Hematopoietic multipotent progenitor cell treated with erythropoietin and hydrocortisone succinate and interleukin-3 and kit ligand, for 15 days (in vitro differentiated cells): ENCODE measurements at places on chromosomes 6 and 20.
A peak's percentile ranks its signal among the peaks of the same experiment; 100 is the strongest.

DNA sequence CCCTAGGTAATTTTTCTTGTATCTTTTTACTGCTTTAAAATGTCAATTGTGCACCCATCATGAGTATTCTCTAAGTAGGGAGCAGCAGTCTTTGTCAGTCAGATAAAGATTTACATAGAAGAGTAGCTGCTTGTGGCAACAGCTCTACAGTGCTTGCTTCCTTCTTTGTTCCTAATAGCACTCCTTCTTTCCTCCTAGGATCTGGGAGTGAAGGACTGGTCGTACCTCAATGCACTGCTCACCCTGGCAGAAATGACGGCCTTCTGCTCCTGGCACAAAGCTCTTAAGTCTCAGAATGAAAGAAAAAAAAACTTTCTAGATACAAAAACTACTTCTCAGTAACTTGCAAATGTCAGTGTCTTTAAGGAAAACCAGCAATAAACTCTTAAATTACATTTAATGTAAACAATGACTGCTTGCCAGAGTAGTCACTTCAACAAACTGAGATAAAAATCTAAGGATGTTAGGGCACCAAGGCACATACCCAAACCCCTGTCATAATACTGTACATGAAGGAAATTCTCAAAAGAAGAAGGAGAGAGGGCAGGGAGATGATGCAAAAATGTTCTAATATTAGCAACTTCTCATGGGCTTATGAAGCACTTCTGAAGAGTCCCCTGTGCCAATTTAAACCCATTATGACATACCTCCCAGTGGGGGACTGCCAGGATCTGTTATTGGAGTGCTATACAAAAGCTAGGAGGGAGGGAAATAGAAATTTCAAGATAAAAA lies 34.0 kb downstream of the NCOA6 start:
- DNase-seq: no peak

DNA sequence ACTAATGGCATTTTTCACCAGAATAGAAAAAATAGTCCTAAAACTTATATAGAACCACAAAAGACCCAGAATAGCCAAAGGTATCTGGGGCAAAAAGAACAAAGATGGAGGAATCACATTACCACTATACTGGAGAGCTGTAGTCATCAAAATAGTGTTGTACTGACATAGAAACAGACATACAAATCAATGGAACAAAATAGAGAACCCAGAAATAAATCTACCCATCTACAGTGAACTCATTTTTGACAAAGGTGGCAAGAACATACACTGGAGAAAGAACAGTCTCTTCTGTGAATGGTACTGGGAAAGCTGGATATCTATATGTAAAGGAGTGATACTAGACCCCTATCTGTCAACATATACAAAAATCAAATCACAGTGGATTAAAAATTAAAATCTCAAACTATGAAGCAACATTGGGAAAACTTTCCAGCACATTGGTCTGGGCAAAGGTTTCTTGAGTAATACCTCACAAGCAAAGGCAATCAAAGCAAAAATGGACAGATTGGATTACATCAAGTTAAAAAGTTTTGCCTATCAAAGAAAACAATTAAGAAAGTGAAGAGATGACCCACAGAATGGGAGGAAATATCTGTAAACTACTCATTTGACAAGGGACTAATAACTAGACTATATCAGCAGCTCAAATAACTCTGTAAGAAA lies 120.5 kb downstream of the MEI4 start:
- DNase-seq: no peak

DNA sequence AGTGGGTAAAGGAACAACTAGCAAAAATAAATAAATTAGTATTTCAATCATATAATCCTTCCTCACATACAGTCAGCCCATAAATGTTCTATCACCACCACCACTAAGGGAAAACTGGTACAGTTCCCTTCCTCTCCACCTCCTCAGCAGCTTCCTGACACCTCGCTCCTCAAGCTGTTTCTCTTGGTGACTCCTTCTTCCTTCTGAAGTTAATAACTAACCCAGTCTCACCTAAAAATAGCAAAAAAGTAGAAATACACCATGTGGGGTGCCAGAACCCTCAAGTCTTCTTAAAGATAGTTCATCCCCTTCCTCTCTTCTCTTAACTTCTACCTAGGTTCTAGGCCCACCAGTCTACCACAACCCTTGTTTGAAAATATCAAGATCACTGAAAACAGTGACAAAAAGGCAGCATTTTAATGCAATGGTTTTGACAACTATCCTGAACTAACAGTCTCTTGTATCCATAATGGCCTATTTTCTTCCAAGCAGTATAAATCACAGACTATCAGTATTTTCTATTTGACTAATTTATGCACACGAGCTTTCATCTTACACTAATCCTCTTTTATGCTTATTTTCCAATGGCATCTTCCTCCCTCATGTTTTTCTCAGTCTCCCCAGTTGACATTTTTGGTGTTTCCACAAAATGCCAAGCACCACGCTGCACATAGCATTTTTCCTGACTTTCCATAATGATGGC lies 85.5 kb downstream of the KHDC1L start:
- DNase-seq: no peak

- peak; percentile 50 for DNase-seq
Measured at GRCh38 chr20:51624157-51624731, 81.7 kb upstream of the NFATC2 start.

DNA sequence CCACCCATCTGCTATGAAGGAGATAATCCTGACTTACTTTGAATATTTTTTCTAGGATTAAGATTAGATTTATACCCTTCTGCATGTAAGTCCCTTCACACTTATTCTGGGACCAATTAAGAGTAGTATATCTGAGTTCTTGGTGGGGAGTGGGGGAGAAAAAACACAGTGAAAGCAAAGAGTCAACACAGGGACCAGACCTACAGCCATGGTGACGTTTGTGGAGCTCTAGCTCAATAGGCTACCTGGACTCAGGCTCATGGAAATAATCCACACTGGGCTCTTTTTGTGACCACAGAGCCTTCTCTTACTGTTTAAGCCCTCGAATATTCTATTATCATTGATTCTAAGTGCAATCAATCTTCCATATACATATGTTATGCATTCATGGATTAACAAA lies 491.4 kb downstream of the LMBRD1 start:
- no peak for DNase-seq

GRCh38 chr6:41229721-41230120 lies 1.6 kb downstream of the TREML4 start:
- DNase-seq: no peak

DNA sequence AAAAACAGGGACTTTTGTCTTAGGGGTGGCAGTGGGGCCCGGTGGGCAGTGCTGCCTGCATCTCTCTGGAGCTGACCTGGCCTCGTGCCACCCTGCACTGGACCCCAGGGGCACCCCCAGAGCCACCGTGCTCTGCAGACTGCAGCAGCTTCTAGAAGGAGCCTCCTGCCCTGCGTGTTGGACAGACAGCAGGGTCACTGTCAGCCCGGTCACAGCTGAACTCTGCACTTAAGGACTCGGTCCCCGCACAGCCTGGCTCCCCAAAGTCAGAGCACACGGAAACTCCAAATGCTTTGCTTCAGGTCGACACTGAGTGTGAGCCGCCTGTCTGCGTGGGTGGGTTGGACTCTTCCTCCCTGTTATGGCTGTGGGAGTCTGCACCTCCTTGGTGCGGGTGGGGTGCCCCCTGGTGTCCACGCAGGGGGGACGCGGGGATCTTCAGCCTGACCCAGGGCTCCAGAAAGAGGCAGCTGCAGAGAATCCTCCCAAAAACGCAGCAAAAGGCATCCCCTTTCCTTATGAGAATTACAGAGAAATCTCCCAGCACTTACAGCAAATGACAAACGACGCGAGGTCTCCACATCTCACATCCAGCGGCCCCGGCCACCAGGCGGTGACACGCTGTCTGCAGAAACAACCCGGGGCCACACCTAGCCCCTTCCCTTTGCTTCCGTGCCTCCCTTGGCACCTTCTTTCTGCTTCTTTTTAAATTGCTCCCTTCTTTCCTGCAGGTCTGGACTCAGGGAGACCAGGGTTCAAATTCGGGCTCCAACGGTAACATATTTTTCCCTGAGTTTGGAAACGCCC lies 36.3 kb upstream of the DACT2 start:
- peak; percentile 47 for DNase-seq

- no peak for DNase-seq
Measured at GRCh38 chr6:119533603-119534279, 184.2 kb upstream of the MAN1A1 start.

GRCh38 chr20:23668477-23668951 lies 20.3 kb downstream of the CST4 start:
- DNase-seq: peak; percentile 48

- no peak for DNase-seq
Measured at GRCh38 chr6:157974967-157975366, 6.7 kb upstream of the SYNJ2 start.

GRCh38 chr6:81614292-81614691 lies 138.2 kb downstream of the TENT5A start:
- DNase-seq: no peak

GRCh38 chr6:169472786-169473416 lies 219.3 kb upstream of the THBS2 start:
- DNase-seq: no peak

GRCh38 chr6:146670161-146670560 lies 71.4 kb downstream of the ADGB start:
- DNase-seq: no peak

DNA sequence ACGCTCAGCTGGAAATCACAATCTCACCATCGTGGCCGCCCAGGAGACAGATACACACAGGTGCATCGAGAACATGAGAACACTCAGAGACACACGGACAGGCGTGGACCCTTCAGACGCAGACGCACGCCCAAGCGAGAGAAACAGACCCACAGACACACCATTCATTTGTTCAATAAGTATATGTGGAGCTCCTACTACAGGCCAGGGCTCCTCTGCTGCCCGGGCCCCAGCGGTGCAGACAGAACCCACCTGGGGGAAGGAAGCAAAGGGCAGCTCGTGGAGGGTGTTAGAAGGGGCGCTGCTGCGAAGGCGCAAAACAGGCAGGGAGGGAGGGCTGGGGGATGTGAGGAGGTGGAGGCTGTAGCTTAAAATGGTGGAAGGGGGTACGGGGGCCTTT lies 39.2 kb downstream of the SRC start:
- DNase-seq: no peak

DNA sequence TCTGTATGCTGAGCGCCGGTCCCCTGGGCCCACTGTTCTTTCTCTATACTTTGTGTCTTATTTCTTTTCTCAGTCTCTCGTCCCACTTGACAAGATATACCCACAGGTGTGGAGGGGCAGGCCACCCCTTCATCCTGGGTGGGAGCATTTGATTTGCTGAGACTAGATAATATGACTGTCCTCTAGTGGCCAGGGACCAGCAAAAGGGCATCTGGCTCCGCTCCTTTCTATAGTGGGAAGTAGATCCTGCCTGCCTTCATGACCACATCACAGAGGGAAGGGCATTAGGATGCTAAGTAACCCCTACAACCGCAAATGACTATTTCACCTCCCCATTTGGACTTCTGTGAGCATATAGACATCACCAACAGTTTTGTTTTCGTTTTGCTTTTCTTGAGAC lies 64.5 kb downstream of the TRMT6 start:
- DNase-seq: no peak

- DNase-seq: peak; percentile 86
Measured at GRCh38 chr6:157906537-157907061, 75.1 kb upstream of the SYNJ2 start.

DNA sequence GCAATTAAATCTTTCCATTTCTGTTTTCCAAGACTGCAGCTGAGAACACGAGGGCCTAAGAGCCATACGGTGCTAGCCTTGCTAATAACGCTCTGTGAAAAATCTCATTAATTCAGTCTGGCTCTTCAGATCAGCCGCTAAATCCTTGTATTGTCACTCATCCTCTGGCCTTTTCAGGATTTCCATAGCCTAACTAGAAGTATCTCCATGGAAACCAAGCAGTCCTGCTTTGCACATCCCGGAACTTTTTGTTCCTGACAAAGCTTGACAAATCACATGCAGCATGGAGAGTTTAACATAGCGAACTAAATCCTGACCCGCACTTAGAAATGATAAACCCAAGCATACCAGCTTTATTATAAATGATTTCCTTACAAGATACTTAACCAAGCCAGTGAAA lies 383.7 kb downstream of the CD83 start:
- DNase-seq: no peak

GRCh38 chr6:43075670-43076463 lies at the start of gene PTK7:
Gene PTK7 (plus strand): TSS chr6:43076314. CDS start chr6:43076489, 175 bp downstream.
- no peak for DNase-seq

DNA sequence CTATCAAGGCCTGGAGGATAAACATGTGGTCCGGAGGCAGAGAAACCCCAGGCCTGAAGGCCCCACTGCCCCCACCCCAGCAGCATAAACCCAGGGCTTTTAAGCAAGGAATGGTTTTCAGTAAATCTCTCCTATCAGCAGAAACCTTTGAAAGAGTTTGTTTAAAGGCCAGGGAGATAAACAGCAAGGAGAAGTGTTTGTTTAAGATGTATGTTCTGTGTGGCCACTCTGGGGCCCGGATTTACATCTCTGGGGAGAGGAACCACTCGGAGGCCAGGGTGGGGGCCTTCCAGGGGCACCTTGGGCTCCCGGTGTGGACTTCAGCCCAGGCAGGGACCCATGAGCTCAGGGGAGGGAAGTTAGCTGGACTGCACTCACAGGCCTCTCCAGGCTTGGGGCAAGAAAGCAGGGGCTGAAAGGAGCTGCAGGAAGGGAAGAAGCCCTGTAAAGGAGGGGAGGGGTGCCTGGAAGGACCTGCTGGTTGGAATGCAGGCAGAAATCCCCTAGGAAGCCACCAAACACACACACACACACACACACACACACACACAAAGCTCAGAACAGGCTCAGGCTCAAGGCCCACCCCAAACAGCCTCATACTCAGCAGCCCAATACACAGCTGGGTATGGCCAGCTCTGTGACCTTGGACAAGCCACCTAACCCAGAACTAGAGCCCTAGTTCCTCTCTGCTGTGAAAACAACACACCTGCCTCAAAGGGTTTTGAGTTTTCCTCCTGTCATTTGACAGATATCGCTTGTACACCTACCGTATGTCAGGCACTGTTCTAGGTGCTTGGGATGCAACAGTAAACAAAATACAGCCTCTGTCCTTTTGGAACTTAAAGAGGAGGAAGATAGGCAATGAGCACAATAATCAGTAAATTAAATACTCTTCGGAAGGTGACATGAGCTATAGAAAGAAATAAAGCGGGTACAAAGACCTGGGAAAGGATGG lies 26.2 kb upstream of the FOXP4 start:
- no peak for DNase-seq

GRCh38 chr6:101290346-101290745 lies 103.2 kb upstream of the GRIK2 start:
- no peak for DNase-seq

DNA sequence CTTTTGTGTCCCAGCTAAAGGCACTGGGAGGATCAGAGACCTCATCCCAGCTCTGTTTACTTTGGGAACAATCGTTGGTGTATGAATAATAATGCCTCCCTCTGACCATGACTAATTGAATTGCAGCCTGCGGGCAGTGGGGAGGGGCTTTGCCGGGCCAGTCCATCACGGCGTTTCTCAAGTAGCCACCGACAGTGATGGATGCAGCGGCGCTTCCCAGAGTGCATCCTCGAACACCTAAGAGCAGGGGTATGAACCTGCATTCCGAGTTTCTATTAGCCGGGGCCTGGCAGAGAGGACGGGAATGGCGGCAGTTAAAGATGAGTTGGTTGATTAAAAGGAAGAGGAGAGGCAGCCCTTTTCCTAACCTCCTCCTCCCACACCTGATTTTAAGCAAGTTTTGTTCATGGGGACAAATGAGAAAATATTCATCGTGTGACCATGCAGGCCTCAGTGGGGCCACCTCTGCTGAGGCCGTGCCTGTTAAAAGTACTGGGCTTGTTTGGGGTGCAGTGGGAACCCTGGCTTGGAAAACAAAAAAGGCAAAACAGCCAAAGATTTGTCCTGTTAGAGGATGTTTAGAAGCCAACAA lies 154.1 kb downstream of the FOXA2 start:
- no peak for DNase-seq

GRCh38 chr6:131288214-131288613 lies 152.9 kb downstream of the AKAP7 start:
- no peak for DNase-seq
